ENCODE measurements at places on chromosomes 3 and 15. TPM values are rescaled to one million over a fixed set of nuclear protein-coding genes. Genes with fewer than 3 reads are reported as not detected.

The GPR149 gene
- not detected for total RNA-seq

The ANKRD34C gene
- not detected for total RNA-seq

The P2RY14 gene
- total RNA-seq, result 1.9 TPM

The INKA1 gene
- total RNA-seq, result 4.5 TPM

The CDHR4 gene
- total RNA-seq, result not detected

The SH2D7 gene
- not detected for total RNA-seq

The SIDT1 gene
- 52.8 TPM for total RNA-seq

DNA sequence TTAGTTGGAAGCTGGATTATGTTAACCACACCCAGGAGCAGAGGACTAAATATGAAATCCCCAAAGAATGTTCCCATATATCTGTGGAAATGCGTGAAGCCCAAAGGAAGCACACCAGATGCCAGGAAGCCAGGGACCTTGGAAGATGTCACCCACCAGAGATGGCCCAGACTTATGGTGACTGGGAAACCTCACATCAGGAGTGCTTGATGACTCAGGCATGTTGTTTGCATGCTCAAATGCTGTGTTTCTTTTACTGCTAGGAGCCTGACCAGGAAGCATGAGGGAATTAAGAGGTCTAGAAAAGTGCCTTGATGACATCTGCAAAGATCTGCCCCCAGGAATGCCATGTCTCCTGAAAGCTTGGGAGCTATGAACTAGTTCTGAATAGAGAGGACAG, 109.0 kb upstream of the SLC2A2 start:
- no peak for DNase-seq

GRCh38 chr15:58742022-58742813, 7.3 kb downstream of the ADAM10 start:
- DNase-seq, result no peak

DNA sequence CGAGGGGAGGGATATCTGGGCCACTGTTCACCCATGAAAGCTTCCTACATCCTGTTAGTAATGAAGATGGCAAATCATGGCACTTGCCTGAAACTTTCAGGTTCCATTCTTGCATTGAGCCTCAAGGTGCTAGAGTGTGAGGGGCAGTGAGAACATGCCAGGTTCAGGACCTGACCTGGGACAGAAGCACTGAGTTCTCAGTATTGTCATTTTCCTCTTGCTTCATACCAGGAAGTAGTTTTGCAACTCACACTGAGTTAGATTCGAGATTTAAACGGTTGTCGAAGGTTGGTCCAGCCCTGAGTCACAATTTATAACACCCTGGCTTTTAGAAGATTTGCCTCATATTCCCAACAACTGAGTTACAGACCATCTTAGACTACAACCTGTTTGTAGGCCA, 11.8 kb upstream of the MEIS2 start:
- no peak for DNase-seq

DNA sequence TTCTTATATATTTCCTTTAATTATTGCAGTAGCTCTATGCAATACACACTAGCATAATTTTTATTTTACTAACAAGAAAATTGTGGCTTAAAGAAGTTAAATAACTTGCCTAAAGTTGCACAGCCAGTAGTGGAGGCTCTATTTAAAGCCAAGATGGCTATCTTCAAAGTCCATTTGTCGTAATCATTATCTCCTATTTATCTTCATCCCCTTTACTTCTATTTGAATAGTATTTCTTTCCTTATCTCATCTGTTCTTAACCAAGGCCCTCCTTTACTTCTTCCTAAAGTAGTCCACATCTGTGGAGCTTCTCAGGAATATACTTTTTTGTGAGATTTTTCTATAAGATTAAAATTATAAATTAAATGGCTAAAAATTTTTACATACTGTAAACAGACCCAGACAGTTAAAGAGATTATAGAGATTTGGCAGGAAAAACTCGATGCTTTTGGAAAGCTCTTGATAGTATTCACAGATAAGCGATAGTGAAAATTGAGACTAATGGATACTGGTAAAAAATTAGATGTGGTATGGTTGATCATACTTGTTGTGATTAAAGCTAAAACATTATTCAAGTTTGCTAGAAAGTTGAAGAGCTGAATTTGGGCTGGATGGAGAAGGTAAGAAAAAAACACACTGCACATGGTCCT, 129.2 kb downstream of the ZNF609 start:
- no peak for DNase-seq

DNA sequence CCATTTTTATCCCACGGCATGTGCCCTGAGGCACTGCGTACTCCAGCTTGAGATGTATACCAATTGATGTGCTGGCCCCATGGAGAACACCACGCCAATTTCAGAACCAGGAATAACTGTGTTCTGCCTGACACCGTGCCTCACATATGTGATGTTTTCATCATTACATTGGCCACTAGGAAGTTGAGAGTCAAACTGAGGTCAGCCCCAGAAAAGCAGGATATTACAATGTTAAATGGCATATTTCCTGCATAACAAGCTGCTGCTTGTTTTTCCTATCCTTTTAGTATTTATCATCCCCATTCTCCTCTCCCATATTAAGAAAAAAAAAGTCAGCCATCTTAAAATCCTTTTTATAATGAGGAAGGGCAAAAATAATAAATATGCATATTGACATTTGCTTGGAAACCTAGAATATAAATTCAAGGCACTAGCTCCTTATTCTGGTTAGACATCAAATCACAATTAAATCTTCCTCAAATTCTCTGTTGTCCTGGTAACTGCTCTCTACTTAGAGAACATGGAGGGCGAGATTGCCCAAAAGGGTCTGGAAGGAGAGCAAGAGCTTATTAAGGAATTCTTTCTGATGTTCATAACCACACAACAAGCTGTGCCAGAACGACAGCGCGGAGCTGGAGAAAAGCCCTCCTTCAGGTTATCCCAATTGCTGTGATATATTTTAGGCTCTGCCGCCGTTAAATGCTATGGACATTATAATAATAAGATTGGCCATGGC, 112.6 kb downstream of the UACA start:
- no peak for DNase-seq

DNA sequence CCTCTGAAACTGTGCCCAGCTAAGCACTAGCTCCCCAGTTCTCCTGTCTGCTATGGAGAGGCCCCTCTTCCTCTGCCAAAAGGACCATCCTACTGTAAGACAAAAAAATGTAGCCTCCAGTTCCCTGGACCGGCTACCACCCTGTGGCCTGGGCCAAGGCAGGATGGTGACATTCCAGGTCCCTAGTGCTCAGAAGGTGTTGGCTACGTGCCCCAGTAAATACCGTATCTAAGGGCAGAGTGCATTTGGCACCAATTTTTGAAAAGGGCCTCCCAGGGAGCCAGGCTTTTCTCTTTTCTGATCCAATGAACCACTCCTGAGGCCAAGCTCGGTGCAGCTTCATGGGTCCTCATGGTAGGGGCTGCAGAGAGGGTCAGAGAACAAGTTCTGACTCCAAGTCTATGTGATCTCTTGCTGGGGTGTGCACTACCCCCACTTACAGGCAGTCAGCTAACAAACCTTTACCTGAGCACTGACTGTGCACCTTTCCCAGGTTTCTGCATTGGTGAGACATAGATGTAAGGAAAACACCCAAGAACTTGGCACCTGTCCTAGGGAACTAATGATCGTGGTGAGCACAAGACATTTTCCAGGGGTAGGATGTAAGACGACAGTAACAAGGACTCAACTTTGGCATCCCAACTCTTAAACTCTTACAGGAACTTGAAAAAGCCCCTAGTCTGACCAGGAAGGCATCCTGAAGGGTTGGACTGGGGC, 32.6 kb downstream of the TLE3 start:
- DNase-seq, result no peak

DNA sequence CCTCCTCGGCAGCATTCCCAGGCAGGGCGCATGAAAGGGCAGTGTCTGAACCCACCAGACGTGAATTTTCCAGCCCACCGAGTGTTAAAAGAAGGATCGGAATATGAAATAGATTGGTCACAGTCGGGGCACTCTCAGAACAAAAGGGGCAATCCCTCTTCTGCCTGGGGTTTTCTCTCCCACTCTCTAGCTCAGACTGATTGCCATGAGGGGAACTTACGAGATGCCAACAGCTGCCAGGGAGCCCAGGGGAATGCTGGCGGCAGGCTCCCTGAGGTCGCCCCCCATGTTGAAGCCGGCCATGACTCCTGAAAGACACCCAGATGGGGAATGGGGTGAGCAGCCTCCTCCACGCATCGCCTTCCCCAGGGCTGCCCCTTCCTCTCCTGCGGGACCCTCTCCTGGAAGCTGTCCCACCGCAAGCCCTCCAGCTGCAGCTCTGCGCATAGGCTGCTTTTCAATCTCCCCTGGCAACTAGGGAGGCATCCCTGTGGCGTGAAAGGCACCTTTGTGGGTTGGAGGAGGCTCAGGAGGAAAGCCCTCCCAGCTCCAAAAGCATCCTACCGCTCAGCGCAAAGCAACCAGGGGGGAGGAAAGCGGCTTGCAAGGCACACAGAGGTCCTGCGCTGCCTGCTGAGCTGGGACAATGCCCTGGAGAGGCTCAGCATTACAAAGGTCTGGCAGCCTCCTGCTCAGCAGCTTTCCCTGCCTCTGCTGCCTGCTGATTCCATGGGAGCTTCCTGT, 64.8 kb upstream of the HEG1 start:
- DNase-seq, result no peak

DNA sequence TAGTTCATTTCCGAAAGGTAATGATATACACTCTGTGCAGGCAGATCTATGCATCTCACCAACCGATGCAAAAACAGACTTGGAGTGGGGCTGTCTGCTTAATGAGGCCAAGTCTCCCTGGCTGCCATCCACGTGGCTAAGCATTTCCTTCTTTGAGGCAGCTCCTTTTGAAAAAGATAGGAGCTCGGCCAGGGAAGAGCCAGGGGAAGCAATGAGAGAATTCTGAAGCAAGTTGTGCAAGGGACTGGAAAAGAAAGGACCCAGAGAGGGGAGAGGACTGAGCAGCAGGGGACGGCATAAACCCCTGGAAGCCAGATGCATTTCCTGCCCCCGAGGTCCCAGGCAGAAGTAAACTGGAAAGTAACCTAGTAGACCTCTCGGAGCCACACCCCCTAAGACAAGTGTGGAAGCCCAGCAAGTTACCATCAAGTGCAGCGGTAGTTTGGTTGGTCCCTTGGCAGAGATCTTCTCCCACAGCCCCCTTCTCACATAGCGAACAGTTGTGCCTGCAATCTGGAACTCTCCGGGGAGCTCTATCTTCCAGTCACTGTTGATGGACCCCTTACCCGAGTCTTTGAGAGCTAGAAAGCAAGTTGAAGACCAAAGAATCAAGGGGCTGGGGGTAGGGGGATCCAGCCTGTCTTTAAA, 288.2 kb downstream of the ADAMTS17 start:
- DNase-seq, result no peak

DNA sequence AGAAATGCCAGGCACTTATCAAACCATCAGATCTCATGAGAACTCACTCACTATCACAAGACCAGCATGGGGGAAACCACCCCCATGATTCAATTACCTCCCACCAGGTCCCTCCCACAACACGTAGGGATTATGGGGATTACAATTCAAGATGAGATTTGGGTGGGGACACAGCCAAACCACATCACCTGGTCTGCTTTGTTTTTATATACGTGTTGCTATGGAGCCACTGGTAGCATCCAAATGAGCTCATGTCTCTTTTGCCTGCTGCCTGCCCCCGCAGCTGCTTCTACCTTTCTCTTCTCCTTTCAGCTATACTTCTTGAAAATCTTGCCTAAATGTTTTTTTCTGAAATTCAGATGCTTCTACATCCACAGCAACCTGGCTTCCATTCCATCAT, 26.8 kb upstream of the PCOLCE2 start:
- DNase-seq, result no peak

GRCh38 chr15:59295261-59296001, 77.2 kb downstream of the MYO1E start:
- no peak for DNase-seq

Data from breast epithelium (tissue), 4 donors.